ENCODE measurements at places on chromosomes 2 and 18.

DNA sequence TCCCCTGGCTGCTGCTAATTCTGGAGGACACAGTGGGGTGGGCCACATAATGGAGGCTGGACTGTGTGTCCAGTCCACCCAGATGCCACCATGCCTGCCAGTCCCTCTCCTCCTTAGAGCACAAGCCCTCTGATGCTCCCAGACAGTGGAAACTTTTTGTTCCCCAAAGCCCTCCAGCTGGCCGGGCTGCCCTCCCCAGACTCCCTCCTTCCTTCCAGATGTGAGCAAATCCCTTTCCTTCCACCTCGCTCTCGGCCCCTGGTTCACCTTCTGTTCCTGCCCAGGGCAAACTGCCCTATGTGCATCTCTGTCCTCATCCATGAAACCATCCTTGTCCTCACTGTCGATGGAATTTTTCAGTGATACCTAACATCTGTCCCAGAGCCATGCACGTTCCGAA lies 33.9 kb downstream of the LRRFIP1 start:
- no peak for DNase-seq

DNA sequence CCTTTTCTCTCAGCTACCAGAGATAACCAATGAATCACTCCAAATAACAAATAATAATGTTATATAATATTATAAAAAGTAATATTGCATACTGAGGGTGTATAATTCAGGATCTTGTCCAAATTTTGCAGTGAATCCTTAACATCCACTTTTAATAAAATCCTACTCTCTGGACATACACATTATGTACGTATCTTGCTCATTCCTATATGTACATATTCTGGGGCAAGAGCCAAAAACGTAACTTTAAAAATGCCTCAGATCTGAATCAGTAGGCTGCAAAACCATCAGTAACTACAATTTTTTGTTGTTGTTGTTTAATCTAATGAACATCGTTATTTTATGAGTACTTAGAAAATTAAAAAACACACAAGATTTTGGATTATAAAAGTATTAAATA lies 65.3 kb downstream of the SMAD2 start:
- DNase-seq: no peak

DNA sequence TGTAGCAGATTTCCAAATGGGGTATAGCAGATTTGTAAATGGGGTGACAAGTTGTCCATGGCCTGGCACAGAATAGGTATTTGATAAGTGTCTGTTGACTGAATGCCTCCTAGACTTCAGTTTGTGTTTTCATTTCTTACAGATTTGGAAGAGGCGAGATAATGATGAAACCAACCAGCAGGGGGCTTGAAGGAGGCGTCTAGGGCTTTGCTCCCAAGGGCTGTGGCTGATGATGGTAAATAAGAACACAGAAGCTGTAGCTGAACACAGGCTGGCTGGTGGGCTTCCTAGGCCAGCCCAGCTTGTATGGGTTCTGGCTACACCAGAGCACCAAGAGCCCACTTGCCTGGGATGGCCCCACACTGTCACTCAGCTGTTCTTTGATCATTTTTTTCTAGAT lies 19.4 kb downstream of the SFTPB start:
- DNase-seq: peak; percentile 42

GRCh38 chr2:23658466-23658942 lies 268.4 kb downstream of the ATAD2B start:
- DNase-seq: no peak

- no peak for DNase-seq
Measured at GRCh38 chr2:24843330-24843860, 50.2 kb downstream of the CENPO start.

DNA sequence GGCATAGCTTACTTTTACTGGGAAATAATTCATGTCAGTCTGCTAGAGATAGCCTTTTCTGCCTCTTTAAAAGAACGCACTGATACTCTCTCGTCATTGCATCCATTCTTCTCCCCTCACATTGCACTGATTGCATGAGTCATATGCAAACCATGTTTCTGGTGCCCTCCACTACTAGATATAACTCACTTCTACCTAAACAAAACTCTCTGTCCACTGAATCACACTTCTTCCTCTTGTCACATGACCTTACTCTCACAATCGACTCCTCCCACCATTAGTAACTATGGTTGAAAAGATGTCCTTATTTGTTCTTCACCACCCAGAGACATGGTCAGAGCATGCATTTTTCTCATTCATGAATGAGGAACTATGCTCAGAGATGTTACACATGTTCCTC lies 158.0 kb downstream of the CSRNP3 start:
- no peak for DNase-seq

DNA sequence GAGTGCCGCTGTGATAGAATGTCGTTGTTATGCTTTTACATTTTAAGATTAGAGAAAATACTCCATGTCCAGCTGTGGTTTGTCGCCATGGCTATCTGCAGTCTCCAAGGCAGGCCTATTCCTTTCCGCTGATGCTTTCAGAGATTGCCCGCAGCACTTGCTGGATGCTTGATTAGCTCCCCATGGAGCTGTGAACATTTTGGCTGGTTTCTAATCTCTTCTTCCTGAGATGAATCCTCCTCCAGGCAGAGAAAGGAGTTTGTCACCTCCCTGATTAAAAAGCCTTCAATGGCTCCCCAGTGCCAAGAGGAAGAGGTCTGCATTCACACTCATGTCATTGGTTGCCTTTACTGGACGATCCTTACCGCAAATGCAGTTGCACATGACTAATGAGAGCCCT lies 32.6 kb upstream of the LPIN1 start:
- DNase-seq: no peak

Data from iPS-NIHi11 (cell line).